Activated T-cell treated with anti-CD3 and anti-CD28 coated beads, Interleukin-2, amount 50 U/mL, for 72 hours (primary cell): ENCODE measurements at places on chromosomes 16 and 17. TPM values are rescaled to one million over a fixed set of nuclear protein-coding genes. Genes with fewer than 3 reads are reported as not detected.

TMEM92 gene
- total RNA-seq, result 0.51 TPM

FOXN1 gene
- total RNA-seq, result not detected

MYH1 gene
- total RNA-seq, result not detected

ABCC12 gene
- total RNA-seq, result not detected

DNA sequence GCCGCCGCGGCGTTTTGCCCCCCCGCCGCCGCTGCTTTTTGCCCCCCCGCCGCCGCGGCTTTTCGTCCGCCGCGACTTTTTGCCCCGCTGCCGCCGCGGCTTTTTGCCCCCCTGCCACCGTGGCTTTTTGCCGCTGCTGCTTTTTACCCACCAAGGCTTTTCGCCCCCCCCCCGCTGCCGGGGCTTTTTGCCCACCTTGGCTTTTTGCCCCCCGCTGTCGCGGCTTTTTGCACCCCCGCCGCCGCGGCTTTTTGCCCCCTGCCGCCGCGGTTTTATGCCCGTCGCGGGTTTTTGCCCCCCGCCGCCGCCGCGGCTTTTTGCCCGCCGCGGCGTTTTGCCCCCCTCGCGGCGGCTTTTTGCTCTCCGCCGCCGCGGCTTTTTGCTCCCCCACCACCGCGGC is 1343.0 kb downstream of the TP53TG3F start:
- no peaks in the 10 kb centered on the region for H3K36me3 ChIP-seq
- no peaks in the 10 kb centered on the region for H3K27me3 ChIP-seq
- DNase-seq, result no peak
- H3K4me1 ChIP-seq, result no peaks in the 10 kb centered on the region

GRCh38 chr16:77899416-77899815 is 111.1 kb downstream of the VAT1L start:
- H3K27ac ChIP-seq, result no peak overlapping the region
- no peak overlapping the region for H3K4me3 ChIP-seq
- no peaks in the 10 kb centered on the region for H3K36me3 ChIP-seq
- peaks cover 12% of the 10 kb centered on the region for H3K27me3 ChIP-seq
- DNase-seq, result no peak

DNA sequence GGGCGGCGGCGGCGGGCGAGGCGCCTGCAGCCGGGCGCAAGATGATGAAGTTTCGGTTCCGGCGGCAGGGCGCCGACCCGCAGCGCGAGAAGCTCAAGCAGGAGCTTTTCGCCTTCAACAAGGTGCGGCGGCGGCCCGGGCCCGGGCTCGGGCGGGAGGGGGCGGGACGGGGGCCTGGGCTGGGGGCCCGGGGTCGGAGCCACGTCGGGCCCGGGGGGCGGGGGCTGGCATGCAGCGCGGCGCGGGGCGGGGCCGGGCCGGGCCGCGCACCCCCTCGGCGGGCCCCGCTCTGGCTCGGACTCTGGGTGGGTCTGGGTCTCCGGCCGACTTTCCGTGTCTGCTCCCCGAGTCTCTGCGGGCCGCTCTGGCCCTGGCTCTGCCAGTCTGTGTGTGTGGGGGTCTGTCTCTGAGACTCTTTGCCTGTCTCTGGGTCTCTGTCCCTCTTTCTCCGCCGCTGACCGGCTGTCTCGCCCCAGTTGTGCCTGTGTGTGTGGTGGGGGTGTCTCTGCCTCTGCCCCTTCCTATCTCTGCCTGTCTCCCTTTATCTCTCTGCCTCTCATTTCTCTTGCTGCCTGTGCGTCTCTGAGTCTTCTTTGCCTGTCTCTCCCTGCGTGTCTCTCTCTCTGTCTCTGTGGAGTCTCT is 328 bp downstream of the LLGL1 start:
- H3K36me3 ChIP-seq, result peaks cover 2% of the 10 kb centered on the region
- peak overlapping the region; percentile 95 for H3K4me3 ChIP-seq
- no peaks in the 10 kb centered on the region for H3K27me3 ChIP-seq

DNA sequence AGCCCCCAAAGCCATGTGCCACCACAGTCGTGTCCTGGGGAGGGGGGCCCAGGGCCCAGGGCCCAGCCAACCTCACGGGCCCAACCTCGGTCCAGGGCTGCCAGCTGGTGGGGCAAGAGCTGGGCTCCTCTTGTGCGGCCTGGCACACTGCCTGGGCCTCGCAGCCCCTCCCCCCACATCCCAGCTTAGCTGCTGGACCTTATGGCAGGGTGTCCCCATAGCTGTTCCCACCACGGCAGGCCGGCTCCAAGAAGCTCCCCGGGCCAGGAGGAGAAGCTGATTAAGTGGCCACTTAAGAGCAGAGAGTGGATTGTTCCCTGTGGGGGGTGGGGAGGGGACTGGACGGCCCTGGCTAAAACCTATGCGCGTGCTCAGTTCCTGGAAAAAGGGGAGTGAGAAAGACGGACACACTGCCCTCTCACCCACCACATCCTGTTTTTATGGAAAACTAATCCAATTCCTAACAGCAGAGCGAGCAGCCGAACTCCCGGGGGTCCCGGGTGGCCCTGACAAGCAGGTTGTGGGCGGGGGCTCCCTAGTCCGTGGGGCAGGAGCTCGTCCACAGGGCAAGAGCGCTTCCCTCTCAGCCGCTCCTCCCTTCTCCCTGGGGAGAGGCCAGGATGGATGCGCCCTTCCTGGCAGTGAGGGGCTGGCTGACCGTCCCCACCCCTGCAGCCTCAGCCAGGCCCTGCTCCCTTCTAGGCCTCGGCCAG is 16.8 kb downstream of the PIEZO1 start:
- no peaks in the 10 kb centered on the region for H3K27me3 ChIP-seq
- no peak overlapping the region for H3K4me3 ChIP-seq
- no peaks in the 10 kb centered on the region for H3K36me3 ChIP-seq

GRCh38 chr16:4936991-4937781 is at the start of gene PPL:
Gene PPL, minus strand, starts transcription at chr16:4937148. Its CDS starts 103 bp downstream, at chr16:4937045.
- peak within 1 kb of the TSS; percentile 78 for H3K4me3 ChIP-seq
- H3K36me3 ChIP-seq, result no peaks in the 10 kb centered on the region
- H3K4me1 ChIP-seq, result peaks cover 6% of the 10 kb centered on the region
- peak; percentile 37 for DNase-seq

DNA sequence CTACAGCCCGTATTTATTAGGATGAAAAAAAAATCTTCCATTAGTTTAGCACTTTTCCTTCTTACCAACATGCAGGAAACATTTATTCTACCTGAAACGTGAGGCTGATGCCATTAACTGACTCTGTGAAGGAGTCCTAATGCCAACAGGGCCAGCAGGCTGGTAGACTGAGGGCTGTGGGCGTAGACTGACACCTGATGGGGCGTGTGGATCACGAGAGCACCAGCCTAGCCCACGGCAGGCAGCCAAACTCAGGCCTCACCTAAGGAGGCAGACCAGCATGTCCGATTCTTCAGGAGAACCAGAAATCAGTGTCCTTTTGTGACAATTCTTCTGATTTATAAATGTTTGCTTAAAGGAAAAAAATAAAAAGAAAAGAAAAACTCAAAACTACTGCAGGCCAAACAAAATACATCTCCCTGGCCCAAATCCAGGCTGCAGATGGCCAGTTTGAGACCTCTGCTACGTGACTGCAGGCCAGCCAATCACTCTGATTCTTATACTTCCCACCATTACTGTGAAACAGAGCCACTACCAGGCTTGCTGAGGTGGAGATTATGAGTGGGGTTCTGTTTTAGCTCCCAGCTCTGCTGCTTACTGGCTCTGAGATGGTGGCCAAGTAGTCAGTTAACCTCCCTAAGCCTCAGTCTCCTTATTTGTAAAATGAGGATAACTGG is 66.5 kb downstream of the GNAO1 start:
- H3K27ac ChIP-seq, result no peak overlapping the region
- H3K36me3 ChIP-seq, result no peaks in the 10 kb centered on the region
- no peak overlapping the region for H3K4me3 ChIP-seq
- peaks cover 16% of the 10 kb centered on the region for H3K4me1 ChIP-seq
- DNase-seq, result no peak
